Mucosa of gallbladder (tissue), 1 donor: ENCODE measurements at places on chromosomes 4 and X. TPM values are rescaled to one million over a fixed set of nuclear protein-coding genes. Genes with fewer than 3 reads are reported as not detected.

DNA sequence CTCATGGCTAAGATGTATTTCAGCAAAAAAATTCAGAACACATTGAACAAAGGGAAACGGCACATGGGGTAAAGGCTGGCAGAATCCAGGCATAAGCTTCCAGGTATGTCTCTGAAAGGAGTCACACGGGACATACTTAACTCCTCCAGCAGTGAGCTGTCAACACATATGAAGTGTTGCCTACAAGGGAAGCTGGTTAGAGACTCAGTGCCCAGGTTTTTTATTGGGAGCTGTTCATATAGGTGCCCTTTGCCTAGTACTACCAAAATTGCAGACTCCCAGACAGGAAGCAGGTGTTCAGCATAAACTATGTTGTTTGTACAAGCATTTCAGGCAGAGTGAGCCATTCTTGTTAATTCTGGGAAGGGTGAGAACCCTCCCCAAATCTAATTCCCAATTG lies 77.4 kb upstream of the PUDP start:
- DNase-seq: no peak

DNA sequence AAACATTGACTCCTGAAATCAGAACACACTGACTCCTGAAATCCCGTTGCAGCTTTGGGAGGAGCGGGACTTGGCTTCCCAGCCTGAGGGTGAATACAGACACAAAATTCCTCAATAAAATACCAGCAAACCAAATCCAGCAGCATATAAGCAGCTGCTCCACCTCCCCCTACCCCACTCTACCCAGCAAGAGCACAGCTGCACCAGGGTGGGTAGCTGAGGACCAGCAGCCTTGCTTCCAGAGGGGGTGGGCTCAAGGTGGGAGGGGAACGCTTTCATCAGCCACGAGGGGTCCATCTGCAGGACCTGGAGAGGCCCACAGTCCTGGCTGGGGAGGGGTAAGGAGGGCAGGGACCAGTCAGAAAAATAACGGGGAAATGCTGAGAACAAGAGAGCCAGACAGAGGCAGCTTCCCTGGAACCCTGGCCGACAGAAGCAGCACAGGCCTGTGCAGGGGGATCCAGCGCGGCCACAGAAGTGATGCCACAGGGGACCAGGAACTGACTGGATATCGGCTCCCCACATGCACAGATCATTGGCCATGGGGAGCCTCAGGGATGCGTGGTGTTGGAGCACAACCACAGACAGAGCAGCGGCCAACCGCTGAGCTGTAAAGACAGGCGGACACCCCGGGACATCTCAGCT lies 49.8 kb downstream of the FGFRL1 start:
- DNase-seq: no peak

GRCh38 chr4:122806981-122807679 lies 19.5 kb upstream of the FGF2 start:
- no peak for DNase-seq

- DNase-seq: no peak
Measured at GRCh38 chr4:112642526-112642925, 5.6 kb downstream of the LARP7 start.

DNA sequence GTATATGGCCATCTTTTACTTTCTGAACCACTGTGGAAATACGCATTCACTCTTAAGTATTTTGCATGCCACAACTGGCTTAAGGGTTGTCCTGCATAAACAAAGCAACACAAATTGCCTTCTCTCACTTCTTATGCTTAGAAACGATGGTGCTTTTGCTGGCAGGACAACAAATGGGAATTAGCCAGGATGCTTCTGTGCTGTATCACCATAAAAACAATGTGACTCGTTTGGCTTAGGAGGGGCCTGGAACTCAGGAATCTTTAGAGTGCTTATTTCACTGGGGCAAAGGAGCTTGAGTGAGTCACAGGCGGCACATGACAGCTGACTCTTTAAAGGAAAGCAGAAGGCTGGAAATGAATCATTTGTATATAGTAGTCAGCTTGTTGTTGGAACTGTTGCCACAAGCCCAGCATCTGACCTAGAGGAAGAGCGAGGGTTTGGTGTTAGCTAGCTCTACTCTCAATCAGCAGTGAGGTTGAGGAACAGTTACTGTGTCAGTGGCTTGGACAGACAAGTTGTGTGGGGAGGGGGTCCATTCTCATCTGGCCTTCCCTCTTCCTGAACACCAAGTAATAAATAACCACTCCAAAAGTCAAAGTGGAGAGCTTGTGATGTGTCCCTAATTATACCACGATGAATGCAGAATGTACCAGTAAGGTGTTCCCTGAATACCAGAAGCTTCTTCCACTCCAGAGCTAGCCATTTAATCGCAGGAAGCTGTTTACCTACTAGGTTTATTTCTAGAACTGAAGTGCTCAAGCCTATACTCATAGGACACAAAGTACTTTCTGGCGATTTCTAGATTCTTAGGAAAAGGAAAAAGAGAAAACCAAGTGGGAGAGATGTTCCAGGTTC lies 293.1 kb downstream of the CAMK2D start:
- peak; percentile 88 for DNase-seq

GRCh38 chrX:53606456-53606855 lies 80.1 kb downstream of the HUWE1 start:
- DNase-seq: no peak

- DNase-seq: no peak
Measured at GRCh38 chrX:148185631-148186030, 204.5 kb downstream of the FMR1NB start.

DNA sequence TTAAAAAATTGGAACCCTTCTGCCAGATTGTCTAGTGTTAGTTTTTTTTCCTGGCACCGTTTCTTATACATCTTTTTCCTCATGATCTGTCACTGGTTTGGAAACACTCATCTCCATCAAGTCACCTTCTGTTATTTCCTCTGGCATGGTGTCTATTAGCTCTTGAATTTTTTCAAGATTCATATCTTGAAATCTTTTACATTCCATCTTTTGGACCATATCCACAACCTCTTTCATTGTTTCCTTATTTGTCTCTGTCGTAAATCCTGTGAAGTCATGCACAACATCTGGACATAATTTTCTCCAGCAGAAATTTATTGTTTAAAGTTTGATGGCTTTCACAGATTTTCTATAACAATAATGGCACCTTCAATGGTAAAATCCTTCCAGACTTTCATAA lies 10.2 kb upstream of the TMEM185A start:
- DNase-seq: no peak

DNA sequence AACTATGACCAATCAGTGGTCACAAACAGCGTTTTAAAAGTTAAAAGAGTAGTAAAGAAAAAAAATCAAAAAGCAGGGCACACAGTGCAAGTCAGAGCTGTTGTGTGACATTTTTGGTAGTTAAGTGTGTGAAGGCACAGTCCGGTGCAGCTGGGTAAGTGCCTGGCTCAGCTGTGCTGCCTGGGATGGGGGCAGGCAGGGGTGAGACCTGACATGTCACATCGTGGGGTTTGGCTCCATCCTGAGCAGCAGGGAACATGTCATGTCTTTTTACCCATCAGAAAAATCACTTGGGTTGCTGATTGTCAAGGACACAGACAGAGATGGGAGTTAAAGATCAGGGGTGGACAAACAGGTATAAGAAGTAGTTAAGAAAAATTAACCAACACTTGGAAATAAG lies 125.1 kb downstream of the NSUN7 start:
- no peak for DNase-seq

DNA sequence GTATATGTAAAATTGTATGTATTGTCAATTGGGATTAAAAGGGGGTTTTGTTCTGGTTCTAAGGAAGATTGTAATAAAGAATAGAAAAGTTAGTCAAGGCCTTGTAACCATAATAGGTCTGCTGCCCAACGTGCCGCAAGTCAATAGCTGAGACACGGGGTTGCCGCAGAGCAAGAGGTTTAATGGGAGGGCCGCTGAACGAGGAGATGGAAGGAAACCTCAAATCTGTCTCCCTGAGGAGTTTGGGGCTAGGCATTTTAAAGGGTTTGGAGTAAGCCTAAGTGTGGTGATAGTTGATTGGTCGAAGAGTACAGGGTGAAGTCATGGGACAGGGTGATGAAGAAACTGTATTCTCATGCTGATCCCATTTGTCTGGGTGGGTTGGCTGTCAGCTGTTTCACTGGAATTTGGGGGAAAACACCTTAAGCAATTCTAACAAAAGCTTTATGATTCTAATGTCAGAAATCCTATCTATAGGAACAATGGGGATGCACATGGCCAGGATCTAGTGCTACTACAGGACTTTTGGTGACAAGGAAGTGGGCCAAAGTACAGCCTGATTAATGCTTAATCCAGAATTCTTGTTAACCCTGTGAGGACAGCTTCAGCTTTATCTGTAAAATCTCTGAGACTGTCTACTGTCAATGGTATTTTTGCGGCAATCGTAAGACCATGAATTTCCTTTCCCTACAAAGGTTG lies 86.9 kb downstream of the RELL1 start:
- peak; percentile 38 for DNase-seq

- DNase-seq: no peak
Measured at GRCh38 chr4:124277691-124278090, 434.8 kb downstream of the ANKRD50 start.

DNA sequence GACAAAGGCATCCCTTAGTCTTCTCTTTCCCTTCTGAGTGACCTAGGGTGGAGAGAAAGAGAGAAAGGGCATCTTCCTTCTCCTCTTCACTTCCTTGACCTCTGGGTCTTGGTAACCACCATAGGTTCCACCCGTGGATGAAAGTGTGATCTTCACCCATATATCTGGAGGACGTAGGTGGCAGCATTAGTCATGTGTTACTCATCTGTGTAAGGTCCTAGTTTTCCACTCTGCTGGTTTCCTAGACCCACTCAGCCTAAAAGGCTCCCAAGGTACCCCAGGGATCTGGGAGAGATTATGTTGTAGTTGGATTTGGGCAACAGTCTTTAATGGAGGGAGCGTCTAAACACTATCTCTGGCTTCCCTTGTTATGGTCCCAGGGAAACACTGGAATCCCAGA lies 45.5 kb upstream of the RAB9B start:
- no peak for DNase-seq

DNA sequence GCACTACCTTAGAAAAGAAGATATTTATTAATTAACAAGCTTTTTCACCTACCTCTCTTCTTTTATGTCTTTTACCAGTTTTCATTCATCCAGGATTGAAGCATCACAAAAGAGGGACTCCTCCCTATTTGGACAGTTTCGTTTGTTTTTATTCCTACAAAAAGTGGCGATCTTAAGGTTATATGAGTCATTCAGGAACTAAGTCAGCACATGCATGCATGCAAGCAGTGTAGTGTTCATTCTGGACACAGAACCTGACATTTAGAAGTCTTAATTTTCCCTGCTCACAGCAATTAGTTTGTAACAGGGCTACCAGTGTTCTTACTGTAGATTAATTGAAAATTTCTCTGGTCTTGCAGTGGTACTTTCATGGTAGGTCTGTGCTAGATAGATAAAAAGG lies 47.9 kb upstream of the QRFPR start:
- no peak for DNase-seq

DNA sequence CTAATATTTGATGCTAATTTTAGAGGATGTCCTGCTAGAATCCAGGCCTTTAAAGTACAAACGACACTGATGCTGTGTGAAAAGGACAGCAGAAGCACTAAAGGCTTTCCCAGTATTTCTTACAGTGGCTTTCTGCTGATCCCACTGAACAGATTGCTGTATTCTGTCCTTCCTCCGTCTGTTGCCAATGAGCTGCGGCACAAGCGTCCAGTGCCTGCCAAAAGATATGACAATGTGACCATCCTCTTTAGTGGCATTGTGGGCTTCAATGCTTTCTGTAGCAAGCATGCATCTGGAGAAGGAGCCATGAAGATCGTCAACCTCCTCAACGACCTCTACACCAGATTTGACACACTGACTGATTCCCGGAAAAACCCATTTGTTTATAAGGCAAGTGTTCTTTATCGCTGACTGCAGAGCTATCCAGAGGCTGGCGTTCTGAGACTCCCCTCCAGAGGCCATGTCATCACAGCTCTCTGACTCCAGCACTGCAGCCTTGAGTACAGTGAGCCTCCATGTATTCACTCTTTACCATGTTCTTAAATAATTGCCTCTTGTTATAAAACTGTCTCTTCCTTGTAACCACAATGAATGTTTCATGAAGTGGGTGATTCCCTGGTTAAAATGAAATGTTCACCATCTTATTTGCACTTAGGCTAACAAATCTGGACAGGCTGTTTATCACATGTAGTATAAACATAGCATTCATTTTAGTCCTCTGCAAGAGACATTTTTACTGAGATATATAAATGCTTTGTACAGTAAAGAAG lies 43.6 kb downstream of the GUCY1B1 start:
- DNase-seq: no peak

GRCh38 chrX:12741416-12741815 lies 49.8 kb upstream of the PRPS2 start:
- no peak for DNase-seq

DNA sequence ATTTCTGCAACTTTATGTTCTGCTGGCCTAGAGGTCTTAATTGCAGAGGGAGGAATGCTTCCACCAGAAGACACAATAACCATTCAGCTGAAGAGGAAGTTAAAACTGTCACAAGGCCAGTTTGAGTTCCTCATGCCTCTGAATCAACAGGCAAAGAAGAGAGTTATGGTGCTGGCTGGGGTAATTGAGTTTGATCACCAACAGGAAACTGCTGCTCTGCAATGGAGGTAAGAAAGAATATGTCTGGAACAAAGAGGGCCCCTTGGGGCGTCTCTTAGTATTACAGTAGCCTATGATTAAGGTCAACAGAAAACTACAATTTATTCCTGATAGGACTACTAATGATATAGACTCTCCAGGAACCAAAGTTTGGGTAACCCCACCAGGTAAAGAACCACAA lies 744.0 kb downstream of the FSTL5 start:
- peak; percentile 14 for DNase-seq

DNA sequence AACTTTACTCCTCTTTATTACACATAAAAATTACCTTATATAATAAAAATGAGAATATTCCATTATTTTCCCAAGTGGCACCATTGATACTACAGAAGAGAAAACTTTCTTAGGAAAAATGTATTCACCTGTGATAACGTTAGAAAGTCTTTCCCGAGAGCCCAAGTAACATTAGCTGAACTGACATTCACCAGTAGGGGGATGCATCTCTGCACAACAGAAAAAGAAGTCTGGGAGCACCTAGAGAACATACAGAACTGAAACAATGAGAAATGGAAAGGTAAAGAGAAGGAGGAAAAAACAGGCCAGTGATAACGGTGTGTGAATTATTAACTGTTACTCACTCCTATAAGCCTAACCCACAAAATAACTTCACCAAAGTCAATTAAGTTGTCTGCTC lies 423.3 kb downstream of the CENPC start:
- DNase-seq: no peak

- DNase-seq: no peak
Measured at GRCh38 chr4:66640233-66640990, 904.9 kb downstream of the CENPC start.

C4orf51 gene
- not detected for total RNA-seq

NIPAL1 gene
- 9.2 TPM for total RNA-seq

FOXR2 gene
- total RNA-seq: not detected

SMIM31 gene
- 21.8 TPM for total RNA-seq

ZNF630 gene
- 6.0 TPM for total RNA-seq

CORIN gene
- 6.6 TPM for total RNA-seq

FDCSP gene
- total RNA-seq: not detected

ETDB gene
- not detected for total RNA-seq

HAND2 gene
- total RNA-seq: 104 TPM

GUCY1A1 gene
- 20.0 TPM for total RNA-seq
